Activated CD4-positive, alpha-beta T cell treated with anti-CD3 and anti-CD28 coated beads, Interleukin-2, amount 10 ng/mL, durations not matched to agents 24 days and 14 days (primary cell): ENCODE measurements at places on chromosomes 16 and 17. TPM values are rescaled to one million over a fixed set of nuclear protein-coding genes. Genes with fewer than 3 reads are reported as not detected.

DNA sequence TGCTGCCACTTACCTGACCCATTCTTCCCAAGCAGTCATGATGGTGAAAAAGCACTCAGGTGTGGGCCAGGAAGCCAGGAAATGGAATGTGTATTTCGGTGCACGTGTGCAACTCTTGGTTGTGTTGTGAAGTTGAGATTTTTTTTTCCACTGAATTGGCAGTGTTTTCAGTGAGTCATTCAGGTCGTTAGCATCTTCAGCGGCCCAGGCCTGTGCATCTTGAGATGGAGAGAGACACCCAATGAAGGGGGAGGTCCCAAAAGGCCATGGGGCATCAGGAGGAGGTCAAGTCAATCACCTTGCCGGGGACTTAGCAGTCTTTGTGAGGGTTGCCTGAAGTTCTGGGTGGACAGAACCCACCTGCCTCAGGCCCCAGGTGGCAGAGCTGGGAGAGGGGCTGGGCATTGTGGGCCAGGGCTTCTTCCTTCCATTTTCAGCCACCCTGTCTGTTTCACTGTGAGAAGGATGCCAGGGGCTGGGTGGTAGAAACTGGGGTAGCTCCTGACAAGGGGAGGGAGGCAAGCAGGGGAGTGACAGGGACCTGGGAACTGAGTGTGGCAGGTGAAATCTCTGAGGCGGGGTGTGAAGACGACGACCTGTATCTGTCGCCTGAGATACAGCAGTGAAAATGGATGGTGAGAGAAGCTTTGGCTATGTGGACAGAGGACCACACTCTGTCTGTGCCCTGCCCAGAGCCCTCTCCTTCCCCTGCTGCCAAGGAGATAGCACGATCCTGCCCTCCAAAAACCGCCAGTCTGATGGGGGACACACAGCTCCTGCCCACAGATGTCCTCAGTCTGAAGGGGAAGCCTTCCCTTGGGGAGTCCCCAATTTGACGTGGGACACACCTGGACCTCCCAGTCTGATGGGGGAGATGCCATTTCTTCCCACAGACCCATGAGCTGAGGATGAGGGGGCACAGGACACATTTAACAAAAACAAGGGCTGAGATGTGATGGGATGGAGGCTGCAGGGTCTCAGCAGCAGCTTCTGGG, 11.9 kb downstream of the TBKBP1 start:
- peak; percentile 82 for DNase-seq

DNA sequence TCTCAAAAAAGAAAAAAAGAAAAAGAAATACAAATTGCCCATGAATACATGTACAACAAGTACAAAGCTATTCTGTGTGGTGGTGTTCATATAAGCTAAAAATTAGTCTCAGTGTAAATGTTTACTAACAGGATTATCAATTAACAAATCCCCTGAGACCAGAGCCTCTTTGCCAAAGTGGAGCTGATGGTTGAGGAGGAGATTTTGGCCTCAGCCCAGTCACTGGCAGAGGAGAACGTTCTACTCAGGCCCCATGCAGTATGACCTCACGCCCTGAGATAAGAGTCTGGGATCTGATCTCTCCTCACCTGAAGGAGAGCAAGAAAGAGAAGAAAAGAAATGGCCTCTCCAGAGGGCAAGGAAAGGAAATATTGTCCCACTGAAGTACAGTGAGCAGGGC, 35.5 kb upstream of the NOL11 start:
- DNase-seq: no peak

- no peak for DNase-seq
These were observed 76.9 kb upstream of the ZFHX3 start for GRCh38 chr16:73124665-73125375.

DNA sequence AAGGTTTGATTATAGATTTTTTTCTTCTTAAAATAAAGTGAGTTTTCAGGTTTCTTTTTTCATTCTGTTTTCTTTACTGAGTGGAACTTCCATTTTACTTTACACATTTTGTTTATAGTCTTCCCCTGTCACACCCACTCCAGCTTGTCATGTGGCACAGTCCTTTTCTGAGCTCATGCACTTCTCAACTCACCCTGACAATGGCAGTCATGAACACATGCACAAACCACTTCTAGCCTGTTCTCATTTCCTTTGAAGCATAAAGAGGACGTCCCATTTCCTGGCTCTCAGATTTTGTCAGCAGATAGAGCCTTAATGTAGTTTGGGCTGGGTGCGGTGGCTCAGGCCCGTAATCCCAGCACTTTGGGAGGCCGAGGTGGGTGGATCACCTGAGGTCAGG, 168.0 kb downstream of the AHSP start:
- peak; percentile 91 for DNase-seq

GRCh38 chr17:81867170-81867990, 3.8 kb downstream of the ARHGDIA start:
- peak; percentile 70 for DNase-seq

DNA sequence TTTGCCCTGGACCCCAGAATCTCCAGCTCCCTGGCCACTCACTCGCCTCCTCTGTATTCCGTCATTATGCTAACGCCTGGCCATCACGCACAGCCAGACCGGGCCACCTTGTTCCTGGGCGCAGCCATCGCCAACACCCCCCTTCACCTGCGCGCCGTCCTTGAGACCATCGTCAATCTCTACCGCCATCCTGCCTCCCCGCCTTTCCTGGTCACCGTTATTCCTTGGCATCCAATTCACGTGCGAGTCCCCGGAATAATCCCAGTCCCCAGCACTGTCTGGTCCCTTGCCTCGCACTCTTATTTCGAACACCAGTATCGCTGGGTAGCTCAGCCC, 541 bp downstream of the VKORC1 start:
- DNase-seq: peak; percentile 65

DNA sequence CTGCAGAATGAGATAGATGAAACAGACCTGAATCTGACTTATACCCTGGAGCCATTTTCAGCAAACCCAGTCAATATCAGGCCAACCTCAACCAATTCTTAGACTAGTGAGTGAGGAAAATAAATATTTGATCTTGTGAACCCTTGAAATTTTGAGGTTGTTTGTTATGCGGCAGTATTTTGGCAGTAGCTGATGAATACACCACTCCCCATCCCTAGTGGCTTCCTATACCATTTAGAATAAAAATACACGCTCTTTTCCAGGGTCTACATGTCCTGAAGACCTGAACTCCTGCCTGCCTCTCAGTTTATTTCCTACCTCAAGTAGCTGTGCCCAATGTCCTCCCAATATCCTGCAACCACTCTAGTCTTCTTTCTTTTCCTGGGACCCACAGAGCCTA, 647.3 kb downstream of the WWOX start:
- no peak for DNase-seq

DNA sequence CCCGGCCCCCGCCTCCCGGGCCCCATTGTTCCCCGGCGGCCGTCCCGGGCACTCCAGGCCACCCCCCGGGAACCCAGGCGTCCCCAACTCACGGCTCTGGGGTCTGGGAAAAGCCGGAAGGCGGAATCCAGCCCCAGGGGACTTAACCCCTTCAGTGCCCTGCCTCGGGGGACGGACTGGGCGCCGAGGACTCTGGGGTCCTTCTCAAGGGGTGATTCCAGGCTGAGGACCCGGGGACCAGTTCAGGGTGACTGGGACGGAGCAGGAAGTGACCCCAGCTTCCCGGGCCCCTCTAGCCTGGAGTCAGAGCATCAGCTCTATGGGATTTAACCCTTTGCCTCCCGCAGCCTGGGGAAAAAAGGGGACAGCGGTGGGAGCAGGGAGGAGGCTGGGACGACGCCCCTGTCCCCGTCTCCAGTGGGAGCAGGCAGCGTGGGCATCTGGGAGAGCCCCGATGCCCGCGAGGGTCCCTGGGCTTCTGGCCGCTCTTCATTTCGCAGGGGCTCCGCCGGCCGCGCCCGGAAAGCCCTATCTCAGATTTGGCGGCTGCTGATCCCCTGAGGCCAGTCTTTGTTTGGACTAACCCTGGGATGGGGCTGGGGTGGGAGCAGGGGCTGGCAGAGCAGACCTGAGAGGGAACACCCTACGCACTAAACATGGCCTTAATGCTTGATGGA, at the start of gene ZNF629:
TSS of gene ZNF629 (minus strand) at position 270 of the 677 bp plus-strand sequence. CDS start 2,723 bp downstream, outside the sequence.
- DNase-seq: peak; percentile 66

DNA sequence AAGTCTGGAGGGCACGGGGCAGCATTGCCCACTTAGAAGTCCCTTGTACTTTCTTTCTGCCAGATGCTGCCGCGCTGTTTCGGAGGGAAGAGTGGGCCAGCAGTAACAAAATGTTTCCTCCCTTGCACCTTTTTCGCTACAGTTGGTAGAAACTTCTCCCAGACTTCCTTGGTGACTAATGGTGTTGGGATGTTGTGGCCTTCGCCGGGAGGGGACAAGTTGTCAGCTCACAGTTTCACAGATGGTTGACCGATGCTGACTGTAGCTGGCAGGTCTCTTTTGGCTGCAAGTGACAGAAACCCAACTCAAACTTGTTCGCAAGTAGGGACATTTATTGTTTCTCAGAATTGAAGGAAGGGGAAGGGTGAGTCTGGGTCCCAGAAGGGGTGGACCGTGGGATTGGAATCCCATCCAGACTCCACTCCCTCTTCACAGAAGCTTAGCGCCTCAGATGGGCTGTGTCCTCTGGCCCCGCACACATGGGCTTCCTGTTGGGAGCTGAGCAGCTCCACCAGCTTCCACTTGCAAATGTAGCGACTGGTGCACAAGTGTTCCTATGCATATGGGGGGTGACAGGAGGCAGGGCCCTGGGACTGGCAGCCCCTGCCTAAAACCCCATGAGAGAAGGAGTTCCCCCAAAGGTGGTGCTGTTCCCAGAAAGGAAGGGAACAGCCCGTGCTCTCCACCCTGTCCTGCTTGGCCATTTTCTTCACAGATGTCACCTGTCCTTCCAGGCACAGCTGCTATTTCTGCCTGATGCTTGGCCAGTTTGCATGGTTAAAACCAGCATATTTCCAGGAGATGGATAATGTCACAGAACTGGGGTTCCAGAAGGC, 30.9 kb upstream of the RPRML start:
- no peak for DNase-seq

DNA sequence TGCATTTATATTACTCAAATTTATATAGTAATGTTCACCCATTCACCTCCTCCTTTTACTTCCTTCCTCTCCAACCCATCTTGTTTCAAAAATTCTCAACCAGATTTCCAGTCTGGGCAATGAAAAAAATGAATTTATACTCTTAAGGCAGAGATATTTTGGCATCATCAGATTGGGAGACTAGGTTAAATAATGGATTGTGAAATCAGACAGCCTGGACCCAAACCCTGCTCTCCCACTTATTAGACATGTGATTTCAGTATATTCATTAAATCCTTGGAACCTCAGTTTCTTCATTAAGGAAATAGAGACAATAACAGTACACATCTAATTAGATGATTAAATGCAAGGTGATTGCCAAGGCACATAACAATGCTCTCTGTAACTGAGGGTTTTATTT, 7.8 kb downstream of the ACSM1 start:
- DNase-seq: no peak

DNA sequence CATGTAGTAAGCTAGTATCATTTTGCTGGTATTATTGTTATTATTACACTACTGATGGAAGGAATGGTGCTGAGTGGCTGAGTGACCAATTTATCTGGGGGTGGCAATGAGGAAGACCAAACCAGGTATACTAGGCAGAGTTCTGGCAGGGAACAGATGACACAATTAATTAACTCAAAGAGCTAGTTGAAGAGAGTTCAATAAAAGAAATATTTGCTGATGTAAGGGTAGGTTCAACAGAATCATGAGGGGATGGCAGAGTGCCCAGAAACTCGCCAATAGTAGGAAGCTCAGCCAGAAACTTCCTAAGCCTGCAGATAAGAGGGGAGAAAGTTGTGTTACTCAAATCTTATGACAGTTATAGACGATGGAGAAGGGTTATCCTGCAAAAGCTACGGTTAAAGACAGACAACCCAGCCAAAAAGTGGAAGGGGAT, 352.5 kb downstream of the KCNJ2 start:
- no peak for DNase-seq

DNA sequence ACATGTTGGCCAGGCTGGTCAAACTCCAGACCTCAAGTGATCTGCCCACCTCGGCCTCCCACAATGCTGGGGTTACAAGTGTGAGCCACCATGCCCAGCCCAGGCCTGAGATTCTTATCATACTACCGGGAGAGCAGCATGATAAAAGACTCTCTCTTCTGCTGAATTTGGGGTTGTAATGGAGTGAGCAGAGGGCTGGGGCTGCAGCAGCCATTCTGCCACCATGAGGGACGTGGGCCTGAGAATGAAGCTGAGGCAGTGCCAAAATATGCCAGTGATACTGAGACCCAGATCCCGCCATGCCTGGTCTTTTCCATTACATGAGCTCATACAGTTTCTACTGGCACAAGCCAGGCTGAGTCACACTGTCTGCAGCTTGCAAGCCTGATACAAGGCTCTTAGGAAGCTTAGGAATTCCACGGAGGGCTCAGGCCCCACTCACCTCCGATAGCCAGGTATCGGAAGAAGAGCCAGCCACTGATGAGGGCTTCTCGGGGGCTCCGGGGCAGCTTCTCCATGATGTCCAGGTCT, 19.6 kb upstream of the P2RX1 start:
- no peak for DNase-seq

The SHISA9 gene
- total RNA-seq: 0.12 TPM in 1 of 2 replicates, not detected in the other

The ARL5C gene
- total RNA-seq: not detected in 2 replicates

- DNase-seq: no peak
These were observed 12.6 kb upstream of the ARHGAP17 start for GRCh38 chr16:25027781-25028180.

- DNase-seq: no peak
These were observed 25.4 kb upstream of the ARHGAP23 start for GRCh38 chr17:38402897-38403296.
